ENCODE measurements at places on chromosomes 1 and 21. TPM values are rescaled to one million over a fixed set of nuclear protein-coding genes. Genes with fewer than 3 reads are reported as not detected.

LORICRIN gene
- not detected for total RNA-seq

DSCAM gene
- not detected for total RNA-seq

TAS1R1 gene
- total RNA-seq = not detected

ATP1A4 gene
- total RNA-seq = not detected

PCSK9 gene
- 0.89 TPM for total RNA-seq

MAGI3 gene
- total RNA-seq = 8.6 TPM

FMO4 gene
- 0.89 TPM for total RNA-seq

PITHD1 gene
- total RNA-seq = 36.8 TPM

CXADR gene
- total RNA-seq = 2.0 TPM

DMRTA2 gene
- 0.05 TPM for total RNA-seq

DNAJC6 gene
- total RNA-seq = 2.0 TPM

UBXN10 gene
- not detected for total RNA-seq

SEC16B gene
- 3.6 TPM for total RNA-seq

Measured in smooth muscle cell of the umbilical artery (primary cell).